Left colon (tissue), 2 donors: ENCODE measurements at places on chromosomes 16 and 17. TPM values are rescaled to one million over a fixed set of nuclear protein-coding genes. Genes with fewer than 3 reads are reported as not detected.

Gene DYNLRB2
- 1.1 TPM for total RNA-seq

Gene PRAC1
- total RNA-seq: 200 TPM

DNA sequence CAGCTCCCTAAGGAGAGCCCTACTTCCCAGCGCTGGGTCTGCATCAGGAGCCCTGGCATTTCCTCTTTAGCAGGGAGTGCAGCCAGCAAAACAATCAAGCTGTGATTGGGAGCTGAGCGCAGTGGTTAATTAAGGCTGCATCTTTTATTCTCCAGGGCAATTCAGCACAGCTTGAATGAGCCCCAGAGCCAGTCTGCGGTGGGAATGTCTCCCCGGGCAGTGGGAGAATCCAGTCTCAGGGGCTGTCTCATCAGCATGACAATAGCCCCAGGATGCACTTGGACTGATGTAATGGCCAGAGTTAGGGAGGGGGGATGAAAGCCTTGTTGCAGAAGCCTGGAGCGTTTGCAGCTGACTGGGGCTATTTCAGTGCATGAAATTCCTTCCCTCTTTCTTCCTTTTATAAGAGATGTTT, 292.6 kb upstream of the SOX9 start:
- no peak for DNase-seq

GRCh38 chr17:4499431-4500190, 930 bp downstream of the SPNS2 start:
- DNase-seq: no peak

DNA sequence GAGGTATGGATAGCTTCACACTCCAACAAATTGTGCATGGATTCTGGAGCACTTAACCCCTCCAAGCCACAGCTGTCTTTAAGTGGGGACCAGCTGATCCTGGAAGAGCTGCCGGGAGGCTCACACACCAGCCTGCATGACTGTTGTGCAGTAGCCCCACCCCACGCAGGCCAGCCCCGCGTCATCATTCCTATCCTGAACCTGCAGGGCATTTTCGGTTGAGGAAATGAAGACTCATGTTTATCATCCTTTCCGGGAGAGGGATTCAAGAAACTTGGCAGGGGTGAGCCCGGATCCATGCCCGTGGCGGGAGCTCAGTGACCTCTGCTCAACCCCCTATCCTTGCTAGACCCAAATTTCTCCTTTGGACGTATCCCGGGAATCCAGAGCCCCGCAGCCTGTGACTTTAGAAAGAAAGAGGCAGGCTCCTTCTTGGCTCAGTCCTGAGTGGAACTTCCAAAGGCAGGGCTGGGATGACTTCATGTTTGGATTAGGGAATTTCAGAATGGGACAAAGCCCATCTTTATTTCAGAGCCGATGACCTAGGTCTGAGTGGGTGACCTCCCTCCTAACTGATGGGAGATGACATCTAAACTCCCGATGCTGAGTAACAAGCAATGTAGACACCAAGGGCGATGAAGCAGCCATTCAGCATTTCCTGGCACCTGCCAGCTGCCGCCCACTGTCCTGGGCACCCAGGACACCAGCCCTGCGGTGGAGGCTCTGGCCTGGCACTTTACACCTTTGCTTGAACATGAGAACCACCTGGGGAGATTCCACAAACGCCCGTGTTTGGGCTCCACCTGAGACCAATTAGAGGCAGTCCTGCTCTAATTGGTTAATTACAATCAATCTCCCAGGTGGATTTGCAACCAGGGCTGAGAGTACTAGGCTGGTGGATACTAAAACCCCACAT, 43.3 kb upstream of the CMIP start:
- DNase-seq: peak; percentile 30

Gene NRN1L
- 0.67 TPM for total RNA-seq

Gene KCTD19
- 0.06 TPM for total RNA-seq

- DNase-seq: peak; percentile 93
Observed at GRCh38 chr16:88505405-88506082, 52.5 kb downstream of the ZFPM1 start.

GRCh38 chr16:88798073-88798472, 5.5 kb upstream of the CDT1 start:
- DNase-seq: no peak

Gene OR1A1
- not detected for total RNA-seq

DNA sequence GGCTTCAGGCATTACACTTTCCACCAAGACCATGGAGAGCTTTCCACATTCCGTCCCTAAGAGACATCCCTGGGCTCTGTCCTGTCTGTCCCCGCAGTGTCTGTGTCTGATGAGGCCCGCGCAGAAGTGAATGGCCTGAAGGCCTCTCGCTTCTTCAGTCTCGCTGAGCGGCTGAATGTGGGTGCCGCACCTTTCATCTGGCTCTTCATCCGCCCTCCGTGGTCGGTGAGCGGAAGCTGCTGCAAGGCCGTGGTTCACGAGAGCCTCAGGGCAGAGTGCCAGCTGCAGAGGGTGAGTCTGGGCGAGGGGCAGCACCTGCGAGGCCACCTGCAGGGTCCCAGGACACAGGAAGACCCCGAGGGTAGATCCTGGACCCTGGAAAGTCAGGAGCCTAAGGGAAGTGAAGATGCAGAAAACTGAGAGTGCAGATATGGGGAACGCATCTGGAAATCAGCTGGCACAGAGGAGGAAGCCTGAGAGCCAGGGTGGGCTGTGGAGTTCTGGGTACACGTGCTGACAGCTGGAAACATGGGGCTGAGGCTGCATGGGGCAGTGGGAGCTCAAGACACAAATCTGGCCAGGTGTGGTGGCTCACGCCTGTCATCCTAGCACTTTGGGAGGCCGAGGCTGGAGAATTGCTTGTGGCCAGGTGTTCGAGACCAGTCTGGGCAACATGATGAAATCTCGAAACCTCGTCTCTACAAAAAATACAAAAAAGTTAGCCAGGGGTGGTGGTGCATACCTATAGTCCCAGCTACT, 8.0 kb downstream of the CCNF start:
- DNase-seq: no peak

DNA sequence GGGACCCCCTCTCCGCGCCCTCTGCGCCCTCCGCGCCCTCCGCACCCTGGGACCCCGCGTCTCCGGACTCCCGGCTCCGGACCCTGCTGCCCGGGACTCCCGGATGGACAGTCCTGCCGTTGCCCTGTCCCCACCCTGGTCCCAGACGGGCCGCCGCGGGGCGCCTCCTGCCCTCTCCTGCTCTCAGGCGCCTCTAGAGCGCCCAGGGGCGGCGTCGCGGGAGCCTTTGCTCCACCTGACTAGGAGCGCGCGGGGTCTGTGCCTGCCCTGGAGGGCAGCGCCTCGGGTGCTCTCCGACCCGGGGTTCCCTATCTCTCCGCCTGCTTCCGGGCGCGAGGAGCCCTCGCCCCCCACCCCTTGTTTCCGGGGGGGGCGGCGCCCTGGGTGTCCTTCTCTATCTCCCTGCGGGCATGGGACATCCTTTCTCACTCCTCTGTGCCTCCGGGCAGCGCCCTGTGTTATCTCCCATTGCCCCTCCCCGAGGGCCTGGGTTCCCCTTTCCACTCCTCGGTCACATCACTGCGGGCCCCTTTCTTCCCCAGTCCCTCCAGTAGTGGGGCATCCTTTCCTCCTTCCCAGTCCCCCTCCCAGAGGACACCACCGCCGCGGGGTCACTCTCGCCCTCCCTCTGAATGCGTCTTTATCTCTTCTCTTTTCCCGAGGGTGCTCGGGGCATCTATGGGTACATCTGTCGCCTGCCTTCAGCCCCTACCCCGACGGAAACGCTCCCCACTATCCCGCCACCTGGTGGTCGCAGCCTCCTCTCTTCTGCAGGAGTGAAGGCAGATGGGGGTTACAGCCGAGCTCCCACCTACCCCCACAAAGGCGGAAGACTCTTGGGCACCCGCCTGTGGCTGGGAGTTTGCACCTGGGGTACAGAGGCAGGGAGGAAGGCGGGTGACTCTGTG, 875 bp downstream of the PRKCB start:
- DNase-seq: peak; percentile 51
